Fibroblast of mammary gland (primary cell): ENCODE measurements at places on chromosomes 7 and 10.

GRCh38 chr10:97515271-97515978 lies 16.7 kb downstream of the UBTD1 start:
- DNase-seq: no peak

- DNase-seq: peak; percentile 61
These were observed 79.3 kb downstream of the INSYN2A start for GRCh38 chr10:127117125-127117524.

DNA sequence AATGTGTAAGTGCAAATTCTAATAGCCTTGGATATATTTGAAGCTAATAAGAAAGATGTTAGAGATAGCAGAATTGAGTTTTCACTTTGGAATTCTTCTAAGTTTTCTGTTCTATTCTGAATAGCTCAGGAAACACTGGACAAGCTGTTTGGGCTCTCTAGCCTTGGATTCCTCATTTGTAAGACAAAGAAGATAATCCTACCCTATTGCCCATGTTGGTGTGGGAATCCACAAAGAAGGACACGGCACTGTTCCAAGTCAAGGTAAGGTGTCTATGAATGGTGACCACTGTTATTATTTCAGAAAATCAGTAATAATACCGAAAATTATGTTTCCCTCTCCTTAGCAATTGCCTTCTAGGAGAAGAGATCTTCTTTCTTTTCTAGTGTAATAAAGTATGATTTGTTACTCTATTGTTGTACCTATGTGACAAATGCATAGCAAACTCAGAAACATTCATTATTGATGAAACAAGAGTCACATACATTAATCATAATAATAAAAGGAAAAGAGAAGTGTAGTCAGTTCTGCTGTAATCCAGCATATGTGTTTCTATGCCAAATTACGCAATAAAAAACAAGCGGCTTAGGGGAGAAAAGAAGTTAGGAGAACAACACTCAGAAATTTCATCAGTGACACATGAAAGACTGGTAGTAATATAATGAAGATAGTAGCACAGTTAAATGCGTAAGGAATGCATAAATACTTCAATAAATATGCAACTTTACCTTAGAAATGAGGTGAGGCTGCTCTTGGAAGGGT lies 1012.3 kb upstream of the PHF14 start:
- DNase-seq: no peak

GRCh38 chr7:151968357-151968756 lies 12.1 kb downstream of the GALNTL5 start:
- DNase-seq: peak; percentile 7

GRCh38 chr10:69220041-69220451 lies at the start of gene HKDC1:
TSS of gene HKDC1 (plus strand) at chr10:69220332. CDS start at chr10:69220436, 104 bp downstream.
- no peak for DNase-seq

- no peak for DNase-seq
These were observed 46.6 kb downstream of the SH3PXD2A start for GRCh38 chr10:103808780-103809179.

- no peak for DNase-seq
These were observed 74.2 kb upstream of the ZPBP start for GRCh38 chr7:50166997-50167965.

GRCh38 chr7:27251652-27252590 lies 9.3 kb downstream of the EVX1 start:
- DNase-seq: no peak

- peak; percentile 92 for DNase-seq
These were observed 9.8 kb downstream of the NOD1 start for GRCh38 chr7:30468791-30469190.

- peak; percentile 57 for DNase-seq
These were observed 32.1 kb downstream of the HIPK2 start for GRCh38 chr7:139745678-139746143.

DNA sequence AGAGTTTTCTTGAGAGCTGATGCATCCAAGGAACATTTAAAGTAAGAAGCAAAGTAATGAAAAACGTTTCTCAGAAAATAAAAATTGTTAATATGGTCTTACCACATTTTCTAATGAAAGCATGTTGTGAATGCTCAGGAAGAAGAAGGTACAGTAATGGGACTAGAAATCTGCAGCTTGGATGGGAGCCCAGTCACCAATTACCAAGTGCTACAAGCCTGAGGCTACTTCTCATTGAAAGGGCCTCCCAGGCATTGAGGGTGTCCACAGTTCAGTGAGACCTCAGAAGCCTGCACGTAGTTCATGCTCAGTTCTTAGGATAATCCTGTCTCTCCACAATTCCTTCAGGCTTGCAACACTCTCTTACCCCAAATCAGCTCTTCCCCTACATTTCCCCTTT lies 17.6 kb downstream of the PTN start:
- no peak for DNase-seq

DNA sequence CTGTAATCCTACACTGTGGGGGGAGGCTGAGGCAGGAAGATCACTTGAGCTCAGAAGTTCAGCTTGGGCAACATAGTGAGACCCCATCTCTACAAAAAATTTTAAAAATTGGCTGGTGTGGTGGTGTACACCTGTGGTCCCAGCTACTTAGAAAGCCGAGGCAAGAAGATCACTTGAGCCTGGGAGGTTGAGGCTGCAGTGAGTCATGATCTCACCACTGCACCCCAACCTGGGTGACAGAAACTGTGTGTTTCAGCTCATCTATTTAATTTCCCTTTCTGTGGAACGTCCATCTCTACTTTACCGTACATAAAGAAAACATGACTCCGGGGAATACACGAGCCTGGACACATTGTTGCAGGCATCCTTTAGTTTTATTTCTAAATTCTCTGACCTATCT lies 354.6 kb upstream of the PLXDC2 start:
- no peak for DNase-seq

DNA sequence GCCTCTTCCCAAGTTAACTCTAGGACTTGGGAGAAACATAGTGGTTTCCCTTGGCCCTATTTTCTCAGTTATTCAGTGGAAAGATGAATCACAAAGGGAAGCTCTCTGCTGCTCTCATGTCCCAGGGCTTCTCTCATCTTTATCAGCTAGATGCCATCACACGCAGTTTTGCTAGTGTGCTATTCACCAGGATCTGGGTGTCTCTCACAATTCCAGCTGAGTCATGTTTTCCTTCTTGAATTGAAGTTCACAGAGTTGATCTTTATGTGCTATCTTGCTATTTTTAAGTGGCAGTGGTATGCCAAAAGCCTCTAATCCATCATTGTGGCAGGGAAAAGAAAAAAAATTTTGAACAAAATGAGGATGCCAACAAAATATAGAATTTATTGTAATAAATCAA lies 101.3 kb downstream of the TWIST1 start:
- peak; percentile 55 for DNase-seq

DNA sequence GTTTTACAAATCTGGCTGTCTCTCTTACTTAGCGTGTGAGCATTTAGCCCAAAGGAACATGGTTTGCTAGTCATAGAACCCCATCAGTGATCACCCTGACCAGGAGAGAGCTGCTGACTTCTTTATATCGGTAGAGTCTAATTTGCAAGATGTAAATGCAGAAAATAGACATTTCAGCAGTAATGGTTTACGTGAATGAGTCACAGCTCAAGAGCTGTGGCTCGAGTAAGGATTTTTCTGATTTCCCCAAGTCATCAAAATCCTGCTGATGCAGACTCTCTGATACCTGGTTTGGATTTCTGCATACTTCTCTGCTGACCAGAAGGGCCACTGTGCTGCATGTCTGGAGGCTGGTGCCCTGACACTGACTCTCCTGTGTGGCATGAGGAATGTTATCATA lies 25.7 kb downstream of the NUB1 start:
- peak; percentile 36 for DNase-seq

GRCh38 chr7:134355927-134356326 lies 39.2 kb upstream of the SLC35B4 start:
- DNase-seq: peak; percentile 33

DNA sequence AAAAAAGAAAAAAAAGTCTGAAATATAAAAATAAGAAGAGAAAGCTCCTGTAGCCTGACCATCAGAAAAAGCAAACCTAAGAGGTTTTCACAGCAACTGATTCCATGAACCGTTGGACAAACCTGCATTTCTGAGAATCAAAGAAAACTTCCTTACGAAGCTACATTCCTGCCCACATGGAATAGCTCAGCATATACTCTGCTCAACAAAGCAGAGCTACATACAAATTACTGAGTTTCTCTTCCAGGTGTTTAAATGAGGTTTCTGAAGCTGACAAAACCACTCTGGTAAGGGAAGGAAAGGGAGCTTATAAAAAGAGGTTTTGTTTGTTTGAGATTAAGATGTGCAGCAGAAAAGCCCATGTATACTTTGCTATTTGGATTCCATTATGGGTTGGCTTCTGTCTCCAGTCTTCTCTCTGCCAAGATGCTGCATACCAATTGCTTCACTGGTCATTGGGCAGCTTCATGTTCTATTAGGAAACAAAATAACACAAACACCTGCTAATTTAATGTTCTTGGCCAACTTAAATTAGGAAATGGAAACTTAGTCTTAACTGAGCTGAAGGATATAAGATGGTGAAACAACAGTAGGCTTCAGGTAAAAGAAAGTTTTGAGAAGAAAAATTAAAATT lies 314.1 kb downstream of the LRRTM3 start:
- DNase-seq: no peak

GRCh38 chr7:157991351-157991750 lies 596.3 kb downstream of the PTPRN2 start:
- DNase-seq: no peak

- DNase-seq: no peak
These were observed 166.2 kb downstream of the PTPN20 start for GRCh38 chr10:47077386-47077785.

GRCh38 chr10:34488476-34489130 lies 326.5 kb downstream of the PARD3 start:
- DNase-seq: no peak

GRCh38 chr7:47307311-47307710 lies 274.6 kb downstream of the TNS3 start:
- DNase-seq: no peak

DNA sequence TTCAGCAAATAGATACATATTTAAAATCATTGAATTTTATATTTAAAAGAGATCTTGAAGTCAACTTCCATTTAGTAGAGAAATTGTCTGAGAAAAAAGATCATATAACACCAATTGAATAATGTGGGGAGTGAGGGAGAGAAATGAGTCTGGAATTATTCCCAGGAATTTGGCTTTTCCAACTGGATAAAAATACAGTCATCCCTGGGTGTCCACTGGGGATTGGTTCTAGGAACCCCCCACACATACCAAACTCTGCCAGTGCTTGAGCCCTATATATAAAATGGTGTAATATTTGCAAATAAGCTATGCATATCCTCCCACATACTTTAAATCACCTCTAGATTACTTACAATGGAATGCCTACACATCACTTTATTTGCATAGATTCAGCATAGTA lies 162.8 kb upstream of the SEMA3C start:
- DNase-seq: peak; percentile 21

DNA sequence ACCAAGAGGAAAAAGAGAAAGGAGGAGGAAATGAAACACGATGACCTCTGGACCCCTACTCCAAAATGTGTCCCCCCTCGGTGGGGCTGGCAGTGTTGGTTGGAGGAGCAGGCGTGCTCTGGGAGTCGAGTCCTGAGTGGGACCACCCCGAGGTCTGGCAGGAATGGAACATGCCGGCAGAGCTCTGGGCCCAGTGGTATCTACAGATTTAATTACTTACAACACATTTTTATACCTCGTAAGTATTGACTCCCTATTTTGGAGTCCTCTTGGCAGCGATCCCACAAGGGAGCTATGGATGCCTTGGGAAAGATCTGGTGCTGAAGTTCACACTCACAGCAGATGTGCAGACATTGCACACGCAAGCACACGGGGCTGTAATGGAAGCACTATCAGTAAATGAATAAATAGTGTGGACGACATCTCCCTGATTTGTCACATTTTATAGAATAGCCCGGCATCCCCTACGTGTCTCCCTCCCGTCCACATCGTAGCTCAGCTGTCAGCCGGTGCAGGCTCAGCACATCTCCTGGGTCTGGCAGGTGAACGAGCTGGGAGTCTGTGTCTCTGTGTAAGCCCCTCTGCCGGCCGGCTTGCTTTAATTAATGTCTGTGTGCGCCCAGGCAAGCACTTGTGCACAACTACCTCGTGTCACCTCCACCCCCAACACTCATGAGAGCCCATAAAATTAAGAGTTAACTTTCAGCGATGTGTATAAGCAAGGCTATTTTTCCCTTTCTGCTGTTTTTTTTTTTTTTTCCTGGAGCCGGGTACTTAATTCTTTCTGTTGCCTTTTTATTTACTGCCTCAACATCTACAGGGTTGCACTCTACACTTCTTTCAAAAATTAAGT lies 603.2 kb downstream of the LRMDA start:
- no peak for DNase-seq

GRCh38 chr10:100020886-100021253 lies 11.1 kb upstream of the DNMBP start:
- no peak for DNase-seq

DNA sequence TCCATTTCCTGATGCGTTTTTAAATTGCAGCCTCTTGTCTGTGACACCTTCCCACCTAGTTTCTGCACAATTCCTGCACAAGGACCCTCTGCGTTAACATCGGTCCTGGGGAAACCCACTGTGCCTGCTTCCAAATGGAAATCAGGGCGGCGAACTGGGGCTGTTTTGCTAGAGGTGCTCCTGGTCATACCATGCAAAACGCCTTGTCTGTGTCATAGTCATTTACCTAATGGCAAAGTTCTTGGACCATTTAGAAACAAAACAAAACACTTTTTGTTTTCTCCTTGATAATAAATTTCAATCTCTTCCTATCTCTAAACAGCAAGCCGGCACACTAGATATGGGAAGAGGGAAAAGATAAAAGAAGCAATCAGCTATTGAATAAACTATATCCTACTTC lies 206.9 kb upstream of the KLF14 start:
- DNase-seq: no peak

GRCh38 chr7:100477871-100478267 lies 1.1 kb downstream of the TSC22D4 start:
- DNase-seq: no peak

GRCh38 chr7:33062023-33062781 lies at the start of gene NT5C3A:
TSS of gene NT5C3A (minus strand) at chr7:33062776. CDS start at chr7:33062705, 71 bp downstream.
- DNase-seq: peak; percentile 31

GRCh38 chr7:45601094-45601493 lies 26.9 kb downstream of the ADCY1 start:
- DNase-seq: no peak

GRCh38 chr7:129713544-129713943 lies 102.0 kb downstream of the NRF1 start:
- no peak for DNase-seq
